ENCODE measurements at places on chromosomes 12 and 14.

- no peak for DNase-seq
Measured at GRCh38 chr12:52084491-52085231, 5.2 kb downstream of the SMIM41 start.

GRCh38 chr14:23093526-23093925 lies 1.4 kb downstream of the ACIN1 start:
- DNase-seq = no peak

GRCh38 chr14:55540847-55541773 lies 38.9 kb upstream of the KTN1 start:
- no peak for DNase-seq

- DNase-seq = no peak
Measured at GRCh38 chr14:91980157-91980556, 32.7 kb upstream of the FBLN5 start.

DNA sequence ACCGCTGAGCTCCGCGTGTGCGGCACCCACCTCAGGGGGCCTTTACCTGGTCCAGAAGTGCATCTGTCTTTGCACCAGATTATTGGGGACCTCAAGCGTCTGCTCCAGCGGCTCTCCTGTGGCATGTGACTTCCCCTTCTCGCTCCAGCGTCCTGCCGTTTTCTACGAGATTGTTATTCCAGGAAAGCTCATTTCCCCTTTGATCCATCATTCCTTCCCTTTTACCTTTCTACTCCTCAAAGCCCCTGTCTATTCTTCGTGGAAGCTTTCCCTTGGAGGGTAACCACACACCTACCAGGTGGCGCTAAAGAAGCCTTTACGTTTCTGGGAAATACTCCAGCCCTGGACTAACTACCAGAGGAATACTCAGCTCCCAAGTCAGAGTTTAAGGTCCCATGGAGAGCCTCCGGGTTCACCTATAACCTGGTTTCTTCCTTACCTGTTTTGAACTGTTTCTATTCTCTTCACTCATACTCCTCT lies 1.5 kb downstream of the FKBP4 start:
- no peak for DNase-seq

All from stimulated activated CD8-positive, alpha-beta memory T cell treated with anti-CD3 and anti-CD28 coated beads, Interleukin-7, amount 100 ng/mL, for 48 hours (primary cell).